Breast epithelium (tissue), 4 donors: ENCODE measurements at places on chromosomes 6 and 20. TPM values are rescaled to one million over a fixed set of nuclear protein-coding genes. Genes with fewer than 3 reads are reported as not detected.

Gene PTCRA
- not detected for total RNA-seq

GRCh38 chr6:139926711-139927110 lies 552.3 kb upstream of the CITED2 start:
- H3K27me3 ChIP-seq: no peaks in the 10 kb centered on the region
- DNase-seq: no peak
- H3K36me3 ChIP-seq: no peaks in the 10 kb centered on the region
- no peak overlapping the region for H3K4me3 ChIP-seq

DNA sequence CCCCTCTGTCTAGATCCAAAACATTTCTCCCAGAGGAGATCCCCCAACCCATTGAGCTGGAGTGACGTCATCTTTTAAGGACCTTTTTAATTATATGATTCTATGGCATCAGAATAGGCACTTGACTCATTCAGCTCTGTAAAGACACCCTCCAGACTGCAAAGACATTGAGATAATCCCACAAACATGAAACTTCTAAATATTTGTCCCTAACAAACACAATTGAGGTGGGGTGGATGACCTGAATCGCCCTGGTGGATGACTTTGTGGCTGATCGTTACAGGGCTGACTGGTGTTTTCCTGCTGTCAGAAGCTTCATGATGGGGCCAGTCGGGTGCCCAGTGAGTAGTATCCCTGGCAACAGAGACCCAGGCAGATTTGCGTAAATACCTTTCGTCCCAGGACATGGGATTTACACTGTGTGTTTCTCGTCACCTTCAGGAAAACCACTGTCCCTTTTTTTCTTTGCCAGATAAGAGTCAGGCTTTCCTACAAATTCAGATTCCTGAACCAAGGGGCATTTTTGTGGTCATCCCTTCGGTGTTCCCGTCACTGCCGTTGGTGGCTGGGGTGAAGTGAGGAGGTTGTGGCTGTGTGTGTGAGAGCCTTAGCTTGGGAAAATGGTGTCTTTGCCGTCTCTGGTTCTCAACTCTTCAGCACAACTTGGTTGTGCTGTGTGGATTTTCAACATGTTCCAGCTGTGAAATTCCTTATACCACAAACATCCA lies 5.3 kb upstream of the PCK1 start:
- H3K4me1 ChIP-seq: no peaks in the 10 kb centered on the region
- H3K4me3 ChIP-seq: no peak overlapping the region
- no peak for DNase-seq
- H3K36me3 ChIP-seq: no peaks in the 10 kb centered on the region
- no peak overlapping the region for H3K27ac ChIP-seq
- H3K27me3 ChIP-seq: no peaks in the 10 kb centered on the region

Gene BNIP5
- total RNA-seq: not detected

- H3K36me3 ChIP-seq: no peaks in the 10 kb centered on the region
- no peak overlapping the region for H3K4me3 ChIP-seq
- no peaks in the 10 kb centered on the region for H3K4me1 ChIP-seq
- peak overlapping the region; percentile 15 for H3K27ac ChIP-seq
- no peak for DNase-seq
Observed at GRCh38 chr6:53944091-53944490, 149.3 kb downstream of the LRRC1 start.

Gene PEX7
- total RNA-seq: 20.0 TPM

GRCh38 chr20:36472637-36473090 lies 68.7 kb upstream of the MYL9 start:
- peaks cover 38% of the 10 kb centered on the region for H3K4me1 ChIP-seq
- H3K36me3 ChIP-seq: no peaks in the 10 kb centered on the region
- H3K4me3 ChIP-seq: peak overlapping the region; percentile 21
- peak; percentile 80 for DNase-seq

- no peaks in the 10 kb centered on the region for H3K36me3 ChIP-seq
- DNase-seq: no peak
- no peak overlapping the region for H3K27ac ChIP-seq
Observed at GRCh38 chr20:46433051-46433450, 26.6 kb upstream of the ELMO2 start.

DNA sequence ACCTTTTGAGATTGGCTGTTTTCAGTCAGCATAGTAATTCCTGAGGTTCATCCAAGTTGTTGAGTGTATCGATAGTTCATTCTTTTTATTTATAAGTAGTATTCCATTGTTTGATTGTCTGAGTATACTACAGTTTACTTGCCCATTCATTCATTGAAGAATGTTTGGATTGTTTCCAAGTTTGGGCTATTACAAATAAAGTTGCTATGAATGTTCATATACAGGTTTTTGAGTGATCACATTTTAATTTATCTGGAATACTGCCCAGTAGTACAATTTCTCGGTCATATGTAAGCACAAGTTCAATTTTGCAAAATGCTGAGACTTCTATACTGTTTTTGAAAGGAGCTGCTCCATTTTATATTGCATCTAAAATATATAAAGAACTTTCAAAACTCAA lies 14.2 kb upstream of the EPHA7 start:
- no peaks in the 10 kb centered on the region for H3K36me3 ChIP-seq
- no peaks in the 10 kb centered on the region for H3K27me3 ChIP-seq
- DNase-seq: no peak
- H3K27ac ChIP-seq: no peak overlapping the region

GRCh38 chr20:58256842-58257241 lies 28.4 kb upstream of the ANKRD60 start:
- H3K27ac ChIP-seq: no peak overlapping the region
- no peak for DNase-seq
- H3K4me3 ChIP-seq: no peak overlapping the region
- no peaks in the 10 kb centered on the region for H3K4me1 ChIP-seq
- H3K27me3 ChIP-seq: no peaks in the 10 kb centered on the region

Gene SAYSD1
- total RNA-seq: 21.3 TPM

Gene ROS1
- total RNA-seq: not detected

- H3K27ac ChIP-seq: no peak overlapping the region
- H3K4me3 ChIP-seq: no peak overlapping the region
- DNase-seq: no peak
- no peaks in the 10 kb centered on the region for H3K27me3 ChIP-seq
- H3K36me3 ChIP-seq: no peaks in the 10 kb centered on the region
- no peaks in the 10 kb centered on the region for H3K4me1 ChIP-seq
Observed at GRCh38 chr6:93238632-93239031, 180.7 kb downstream of the EPHA7 start.

GRCh38 chr6:71510856-71511255 lies 222.2 kb downstream of the OGFRL1 start:
- no peak overlapping the region for H3K4me3 ChIP-seq
- no peaks in the 10 kb centered on the region for H3K36me3 ChIP-seq
- no peak overlapping the region for H3K27ac ChIP-seq
- no peak for DNase-seq
- no peaks in the 10 kb centered on the region for H3K27me3 ChIP-seq
- H3K4me1 ChIP-seq: no peaks in the 10 kb centered on the region

DNA sequence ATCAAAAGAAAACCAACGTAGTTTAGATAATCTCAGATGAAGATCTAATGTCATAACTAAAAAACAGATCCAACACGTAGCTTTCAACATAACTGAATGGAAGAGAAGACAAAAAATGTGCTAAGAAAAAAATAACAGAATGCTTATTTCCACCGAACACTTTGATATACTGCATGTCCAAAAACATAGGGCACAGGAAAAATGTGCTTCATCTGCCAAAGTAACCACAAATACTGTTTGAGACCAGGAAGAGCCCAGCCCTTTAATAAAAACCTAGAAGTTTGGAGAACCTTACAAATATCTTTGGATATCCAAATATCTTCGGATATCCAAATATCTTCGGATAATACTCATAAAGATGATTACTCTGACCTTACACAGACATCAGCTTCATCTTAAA lies 19.8 kb downstream of the LAMA4 start:
- peak overlapping the region; percentile 48 for H3K27ac ChIP-seq
- H3K36me3 ChIP-seq: no peaks in the 10 kb centered on the region
- H3K4me1 ChIP-seq: no peaks in the 10 kb centered on the region
- DNase-seq: no peak
- H3K4me3 ChIP-seq: no peak overlapping the region
- H3K27me3 ChIP-seq: no peaks in the 10 kb centered on the region

DNA sequence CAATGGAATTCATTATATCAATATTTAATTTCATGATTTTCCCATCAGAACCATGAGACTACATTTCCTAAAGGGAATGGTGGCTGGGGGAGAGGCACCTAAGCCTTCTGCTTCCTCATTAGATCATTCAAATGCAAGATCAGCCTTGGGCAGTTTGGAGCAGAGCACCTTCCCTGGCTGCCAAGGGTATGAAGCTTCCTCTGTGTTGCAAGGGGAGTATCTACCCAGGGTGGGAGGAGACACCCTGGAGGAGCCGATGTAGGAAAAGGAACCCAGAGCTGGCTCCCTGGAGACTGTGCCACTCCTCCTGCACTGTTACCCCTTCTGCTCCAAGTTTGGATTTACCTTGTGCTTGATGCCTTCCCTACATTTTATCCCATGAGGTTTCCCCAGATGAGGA lies 299.7 kb upstream of the PRDM1 start:
- no peak overlapping the region for H3K4me3 ChIP-seq
- no peak for DNase-seq
- H3K4me1 ChIP-seq: no peaks in the 10 kb centered on the region
- H3K27ac ChIP-seq: peak overlapping the region; percentile 54
- H3K27me3 ChIP-seq: no peaks in the 10 kb centered on the region
- no peaks in the 10 kb centered on the region for H3K36me3 ChIP-seq

DNA sequence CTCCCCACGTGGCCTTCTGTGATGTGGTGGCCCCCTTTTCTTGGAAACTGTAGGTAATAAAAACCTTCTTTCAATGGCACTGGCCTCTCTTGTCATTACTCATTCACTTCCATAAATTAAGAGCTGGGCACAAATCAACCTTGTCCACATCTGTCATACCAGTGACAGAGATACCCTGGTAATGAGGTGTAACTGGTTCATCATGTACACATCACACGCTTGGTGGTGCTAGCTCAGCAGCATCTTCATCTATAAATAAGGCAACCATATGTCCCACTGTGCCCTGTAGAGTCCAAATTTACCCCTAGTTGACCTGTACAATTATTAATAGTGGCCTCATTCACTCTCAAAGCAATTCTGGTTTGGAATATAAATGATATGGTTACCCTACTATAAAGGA lies 245.6 kb downstream of the HIVEP2 start:
- no peaks in the 10 kb centered on the region for H3K36me3 ChIP-seq
- H3K4me1 ChIP-seq: peaks cover 4% of the 10 kb centered on the region
- no peak for DNase-seq
- no peak overlapping the region for H3K27ac ChIP-seq
- no peaks in the 10 kb centered on the region for H3K27me3 ChIP-seq

DNA sequence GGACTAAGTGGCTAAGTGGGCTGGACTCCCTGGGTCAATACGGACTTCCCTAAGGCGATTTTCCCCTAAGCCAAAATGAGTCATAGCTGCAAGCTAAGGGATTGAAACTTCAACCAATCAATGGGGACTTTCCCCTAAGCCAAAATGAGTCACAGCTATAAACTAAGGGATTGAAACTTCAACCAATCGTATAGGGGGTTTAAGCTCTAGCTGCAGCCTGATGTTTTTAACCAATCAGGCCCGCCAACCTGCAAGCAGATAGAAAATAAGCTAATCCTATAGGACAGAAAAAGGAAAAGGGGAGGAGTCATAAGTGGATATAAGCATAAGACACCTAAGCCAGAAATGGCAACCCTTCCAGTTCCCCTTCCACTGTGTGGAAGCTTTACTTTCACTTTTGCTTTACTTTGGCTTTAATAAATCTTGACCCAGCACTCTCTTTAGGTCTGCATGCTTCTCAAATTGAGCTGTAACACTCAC lies 655.0 kb upstream of the HS3ST5 start:
- no peaks in the 10 kb centered on the region for H3K4me1 ChIP-seq
- H3K36me3 ChIP-seq: no peaks in the 10 kb centered on the region
- DNase-seq: no peak
- H3K27me3 ChIP-seq: no peaks in the 10 kb centered on the region
- no peak overlapping the region for H3K27ac ChIP-seq

GRCh38 chr20:36113566-36114250 lies 40.8 kb upstream of the EPB41L1 start:
- H3K4me3 ChIP-seq: no peak overlapping the region
- peak overlapping the region; percentile 83 for H3K27ac ChIP-seq
- peaks cover 21% of the 10 kb centered on the region for H3K4me1 ChIP-seq
- H3K36me3 ChIP-seq: no peaks in the 10 kb centered on the region
- H3K27me3 ChIP-seq: no peaks in the 10 kb centered on the region
